Cardiac muscle cell (in vitro differentiated cells and primary cell): ENCODE measurements at places on chromosomes 13 and 19. TPM values are rescaled to one million over a fixed set of nuclear protein-coding genes. Genes with fewer than 3 reads are reported as not detected.

GRCh38 chr13:34942732-34943435 is 814 bp downstream of the NBEA start:
- no peaks in the 10 kb centered on the region for H3K36me3 ChIP-seq
- H3K27ac ChIP-seq: peak overlapping the region; percentile 53
- H3K27me3 ChIP-seq: no peaks in the 10 kb centered on the region

DNA sequence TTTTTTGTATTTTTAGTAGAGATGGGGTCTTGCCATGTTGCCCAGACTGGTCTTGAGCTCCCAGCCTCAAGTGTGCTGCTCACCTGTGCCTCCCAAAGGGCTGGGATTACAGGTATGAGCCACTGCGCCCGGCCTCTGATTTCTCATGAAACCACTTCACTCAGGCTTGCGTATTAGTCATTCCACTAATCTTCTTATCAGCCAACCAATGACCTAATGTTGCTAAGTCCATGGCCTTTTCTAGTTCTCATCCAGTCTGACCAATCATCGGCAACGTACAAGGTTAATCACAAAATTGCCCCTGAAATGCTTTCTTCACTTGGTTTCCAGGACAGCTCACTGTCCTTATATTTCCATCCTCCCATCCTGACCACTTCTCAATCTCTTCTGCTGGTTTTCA is 605.3 kb upstream of the SLC10A2 start:
- no peak for DNase-seq
- no peaks in the 10 kb centered on the region for H3K4me1 ChIP-seq
- H3K4me3 ChIP-seq: no peak overlapping the region
- no peak overlapping the region for H3K27ac ChIP-seq
- H3K27me3 ChIP-seq: no peaks in the 10 kb centered on the region
- no peaks in the 10 kb centered on the region for H3K36me3 ChIP-seq

DNA sequence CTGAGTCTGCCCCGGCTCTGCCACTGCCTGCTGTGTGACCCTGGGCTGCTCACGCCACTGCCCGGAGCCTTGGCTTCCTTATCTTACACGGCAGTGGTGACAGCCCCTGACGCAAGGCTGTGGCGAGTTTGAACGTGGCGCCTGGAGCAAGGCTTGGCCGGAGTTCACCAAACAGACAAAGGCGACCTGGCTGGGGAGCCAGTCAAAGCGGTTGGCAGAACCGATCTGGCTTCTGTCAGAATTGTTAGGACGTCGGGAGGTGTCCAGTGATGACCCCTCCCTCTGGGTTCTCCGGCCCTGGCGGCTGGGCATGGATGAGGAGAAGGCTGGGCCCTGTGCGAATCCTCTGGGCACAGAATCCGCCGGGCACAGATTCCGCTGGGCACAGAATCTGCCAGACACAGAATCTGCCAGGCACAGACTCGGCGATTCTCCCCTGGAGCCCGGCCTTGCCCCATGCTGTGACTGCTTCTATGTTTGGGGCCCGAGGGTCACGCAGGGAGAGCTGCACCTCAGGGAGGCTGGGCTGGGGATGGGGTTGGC is 11.7 kb upstream of the TMEM255B start:
- no peak for DNase-seq
- no peak overlapping the region for H3K27ac ChIP-seq
- H3K4me1 ChIP-seq: no peaks in the 10 kb centered on the region
- H3K4me3 ChIP-seq: no peak overlapping the region
- no peaks in the 10 kb centered on the region for H3K36me3 ChIP-seq

- no peaks in the 10 kb centered on the region for H3K4me1 ChIP-seq
- H3K4me3 ChIP-seq: no peak overlapping the region
- H3K36me3 ChIP-seq: no peaks in the 10 kb centered on the region
- no peak overlapping the region for H3K27ac ChIP-seq
- H3K27me3 ChIP-seq: no peaks in the 10 kb centered on the region
Measured at GRCh38 chr13:92769046-92769445, 457.6 kb upstream of the GPC6 start.

DNA sequence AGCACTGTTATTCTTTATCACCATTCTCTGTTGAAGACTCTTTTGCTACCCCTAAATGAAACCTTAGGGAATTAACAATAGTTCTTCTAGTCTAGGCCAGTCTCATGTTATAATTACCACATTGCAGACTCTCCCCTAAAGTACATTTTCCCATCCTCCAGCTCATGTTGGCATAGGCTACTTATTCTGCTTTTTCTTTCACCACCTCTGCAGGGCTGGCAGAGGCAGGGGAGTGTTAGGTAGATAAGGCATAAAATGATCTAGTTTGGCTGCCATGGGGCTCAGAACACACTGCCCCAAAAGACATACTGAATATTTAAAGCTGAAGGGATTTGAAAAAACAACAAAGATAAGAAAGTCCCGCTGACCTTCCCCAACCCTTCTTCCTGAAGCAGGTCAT is 82.7 kb upstream of the RFC3 start:
- H3K4me1 ChIP-seq: no peaks in the 10 kb centered on the region
- H3K4me3 ChIP-seq: no peak overlapping the region
- no peaks in the 10 kb centered on the region for H3K27me3 ChIP-seq
- no peak for DNase-seq
- H3K36me3 ChIP-seq: no peaks in the 10 kb centered on the region

GRCh38 chr13:113548171-113548641 is 36.3 kb upstream of the TFDP1 start:
- no peaks in the 10 kb centered on the region for H3K27me3 ChIP-seq
- no peak overlapping the region for H3K27ac ChIP-seq
- H3K4me1 ChIP-seq: no peaks in the 10 kb centered on the region
- no peak overlapping the region for H3K4me3 ChIP-seq

- no peak overlapping the region for H3K27ac ChIP-seq
- H3K36me3 ChIP-seq: no peaks in the 10 kb centered on the region
- peak; percentile 71 for DNase-seq
- H3K4me3 ChIP-seq: no peak overlapping the region
- no peaks in the 10 kb centered on the region for H3K4me1 ChIP-seq
Measured at GRCh38 chr19:45187421-45188100, 9.0 kb downstream of the BLOC1S3 start.

DNA sequence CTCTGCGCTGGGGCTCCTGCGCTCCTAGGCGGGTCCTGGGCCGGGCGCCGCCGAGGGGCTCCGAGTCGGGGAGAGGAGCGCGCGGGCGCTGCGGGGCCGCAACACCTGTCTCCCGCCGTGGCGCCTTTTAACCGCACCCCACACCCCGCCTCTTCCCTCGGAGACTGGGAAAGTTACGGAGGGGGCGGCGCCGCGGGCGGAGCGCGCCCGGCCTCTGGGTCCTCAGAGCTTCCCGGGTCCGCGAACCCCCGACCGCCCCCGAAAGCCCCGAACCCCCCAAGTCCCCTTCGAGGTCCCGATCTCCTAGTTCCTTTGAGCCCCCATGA is at the start of gene GJB2:
GJB2 (minus strand) TSS at position 103 of the 326 bp plus-strand sequence. CDS start 3,357 bp downstream, outside the sequence.
- H3K4me3 ChIP-seq: peak within 1 kb of the TSS; percentile 55
- peaks cover 94% of the 10 kb centered on the region for H3K27me3 ChIP-seq
- H3K36me3 ChIP-seq: no peaks in the 10 kb centered on the region
- DNase-seq: no peak

- H3K4me1 ChIP-seq: peaks cover 12% of the 10 kb centered on the region
- peak overlapping the region; percentile 95 for H3K4me3 ChIP-seq
- peak overlapping the region; percentile 71 for H3K27ac ChIP-seq
- no peaks in the 10 kb centered on the region for H3K27me3 ChIP-seq
- DNase-seq: peak; percentile 48
Measured at GRCh38 chr13:74136084-74136658, 2.0 kb upstream of the KLF12 start.

DNA sequence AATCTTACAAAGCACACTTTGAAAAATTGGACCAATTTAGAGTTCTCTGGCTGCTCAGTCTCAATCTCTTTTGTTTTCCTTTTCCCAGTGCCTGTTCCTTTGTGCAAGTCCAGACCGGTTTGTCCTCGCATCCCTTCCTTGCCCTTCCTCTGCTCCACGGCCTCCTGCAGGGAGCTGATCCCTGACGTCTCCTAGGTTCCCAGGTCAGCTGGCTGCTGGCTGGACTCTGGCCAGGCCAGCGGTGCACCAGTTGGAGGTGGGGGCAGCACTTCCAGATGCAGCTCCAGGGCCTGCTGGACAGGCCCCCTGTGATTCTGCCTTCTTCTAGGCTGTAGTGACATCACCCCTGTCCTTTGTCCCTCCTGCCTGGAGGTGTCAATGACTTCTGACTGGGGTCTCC is 44.0 kb upstream of the KPNA3 start:
- peak overlapping the region; percentile 8 for H3K27ac ChIP-seq
- DNase-seq: peak; percentile 44
- H3K27me3 ChIP-seq: no peaks in the 10 kb centered on the region
- H3K4me1 ChIP-seq: peaks cover 14% of the 10 kb centered on the region
- H3K36me3 ChIP-seq: no peaks in the 10 kb centered on the region

DNA sequence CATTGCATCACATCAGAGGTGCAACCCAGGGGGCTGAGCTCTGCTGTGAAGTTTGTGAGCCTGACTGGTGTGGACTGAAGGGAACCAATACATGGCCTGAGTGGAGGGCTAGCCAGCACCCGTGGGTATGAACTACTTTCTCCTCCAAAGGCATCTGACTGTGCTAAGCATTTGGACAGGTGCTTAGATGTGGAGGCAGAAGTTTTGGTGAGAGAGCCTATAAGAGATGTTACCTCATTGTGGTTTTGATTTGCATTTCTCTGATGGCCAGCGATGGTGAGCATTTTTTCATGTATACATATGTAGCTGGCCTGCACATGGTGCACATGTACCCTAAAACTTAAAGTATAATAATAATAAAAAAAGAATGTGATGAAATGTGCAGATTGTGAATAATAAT is 46.9 kb downstream of the TEX29 start:
- no peaks in the 10 kb centered on the region for H3K4me1 ChIP-seq
- no peaks in the 10 kb centered on the region for H3K36me3 ChIP-seq
- no peaks in the 10 kb centered on the region for H3K27me3 ChIP-seq
- no peak for DNase-seq

The ZNF221 gene
- total RNA-seq: 3.8 and 9.3 TPM in 2 replicates

The SLC10A2 gene
- not detected in 2 replicates for total RNA-seq
